ENCODE measurements at places on chromosomes 3 and 15. TPM values are rescaled to one million over a fixed set of nuclear protein-coding genes. Genes with fewer than 3 reads are reported as not detected.

OR5K2 gene
- total RNA-seq: not detected

HYAL2 gene
- 37.0 TPM for total RNA-seq

HDC gene
- total RNA-seq: not detected

HSPBAP1 gene
- total RNA-seq: 9.9 TPM

MAP6D1 gene
- 4.2 TPM for total RNA-seq
